Effector memory CD8-positive, alpha-beta T cell (primary cell): ENCODE measurements at places on chromosomes 11 and 22.

- DNase-seq = peak; percentile 33
- peaks cover 35% of the 10 kb centered on the region for H3K4me1 ChIP-seq
- H3K27me3 ChIP-seq = no peaks in the 10 kb centered on the region
Measured at GRCh38 chr11:128551611-128552335, 35.6 kb downstream of the ETS1 start.

GRCh38 chr11:85988780-85989179, 80.1 kb downstream of the PICALM start:
- H3K4me3 ChIP-seq = no peak overlapping the region
- no peak for DNase-seq
- peak overlapping the region; percentile 49 for H3K27ac ChIP-seq
- H3K4me1 ChIP-seq = peaks cover 43% of the 10 kb centered on the region

DNA sequence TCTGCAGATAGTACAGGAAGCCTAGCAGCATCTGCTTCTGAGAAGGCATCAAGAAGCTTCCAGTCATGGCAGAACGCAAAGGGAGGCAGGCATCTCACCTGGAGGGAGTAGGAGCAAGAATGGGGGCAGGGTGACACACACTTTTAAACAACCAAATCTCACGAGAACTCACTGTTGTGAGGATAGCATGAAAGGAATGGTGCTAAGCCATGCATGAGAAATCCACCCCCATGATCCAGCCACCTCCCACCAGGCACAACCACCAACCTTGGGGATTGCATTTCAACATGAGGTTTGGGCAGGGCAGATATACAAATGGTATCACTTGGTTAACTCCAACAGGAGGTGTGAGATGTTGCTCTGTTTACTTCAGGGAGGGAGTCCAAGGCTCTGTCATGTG, 612.0 kb upstream of the KIRREL3 start:
- no peak overlapping the region for H3K27ac ChIP-seq
- no peak overlapping the region for H3K4me3 ChIP-seq
- no peaks in the 10 kb centered on the region for H3K36me3 ChIP-seq
- no peak for DNase-seq
- H3K27me3 ChIP-seq = no peaks in the 10 kb centered on the region

GRCh38 chr11:1763336-1763795, 361 bp downstream of the CTSD start:
- peaks cover 23% of the 10 kb centered on the region for H3K4me1 ChIP-seq
- no peaks in the 10 kb centered on the region for H3K27me3 ChIP-seq
- no peak for DNase-seq
- peak overlapping the region; percentile 78 for H3K27ac ChIP-seq
- H3K36me3 ChIP-seq = peaks cover 19% of the 10 kb centered on the region

DNA sequence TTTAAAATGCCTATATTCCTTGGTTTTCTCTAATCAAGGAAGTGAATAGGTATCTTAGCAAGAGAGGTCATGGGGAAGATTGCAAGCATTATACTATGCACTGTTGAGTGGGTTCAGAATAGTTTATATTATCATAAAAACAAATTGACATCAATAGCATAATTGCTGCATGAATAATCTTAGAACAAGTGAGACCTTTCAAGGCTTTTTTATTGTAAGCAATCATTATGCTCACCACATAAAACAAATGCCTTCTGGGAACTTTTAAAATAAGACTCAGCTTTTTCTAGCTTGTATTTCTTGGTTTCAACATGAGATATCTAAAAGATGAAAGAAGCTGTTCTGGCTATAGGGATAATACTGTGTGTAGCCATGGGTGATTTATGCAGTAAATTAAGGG, 135.6 kb upstream of the ZC3H12C start:
- no peaks in the 10 kb centered on the region for H3K4me1 ChIP-seq
- DNase-seq = no peak
- peaks cover 16% of the 10 kb centered on the region for H3K27me3 ChIP-seq
- H3K36me3 ChIP-seq = no peaks in the 10 kb centered on the region
- no peak overlapping the region for H3K27ac ChIP-seq

DNA sequence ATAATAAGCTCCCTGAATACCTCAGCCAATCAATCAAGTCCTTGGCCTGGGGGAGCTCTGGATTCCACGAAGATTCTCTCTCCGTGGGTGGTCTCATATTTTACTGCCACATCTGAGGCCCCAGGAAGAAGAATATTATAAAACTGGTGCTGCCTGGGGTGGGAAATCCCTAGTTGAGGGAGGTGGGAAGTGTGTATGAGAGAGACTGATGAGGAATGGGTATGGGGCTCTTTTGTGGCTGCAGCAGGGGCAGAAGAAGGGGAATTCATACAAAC, 71.5 kb downstream of the SYN3 start:
- H3K36me3 ChIP-seq = peaks cover 3% of the 10 kb centered on the region
- H3K4me1 ChIP-seq = no peaks in the 10 kb centered on the region
- no peak for DNase-seq
- no peak overlapping the region for H3K27ac ChIP-seq
- H3K27me3 ChIP-seq = peaks cover 9% of the 10 kb centered on the region
- H3K4me3 ChIP-seq = no peak overlapping the region

DNA sequence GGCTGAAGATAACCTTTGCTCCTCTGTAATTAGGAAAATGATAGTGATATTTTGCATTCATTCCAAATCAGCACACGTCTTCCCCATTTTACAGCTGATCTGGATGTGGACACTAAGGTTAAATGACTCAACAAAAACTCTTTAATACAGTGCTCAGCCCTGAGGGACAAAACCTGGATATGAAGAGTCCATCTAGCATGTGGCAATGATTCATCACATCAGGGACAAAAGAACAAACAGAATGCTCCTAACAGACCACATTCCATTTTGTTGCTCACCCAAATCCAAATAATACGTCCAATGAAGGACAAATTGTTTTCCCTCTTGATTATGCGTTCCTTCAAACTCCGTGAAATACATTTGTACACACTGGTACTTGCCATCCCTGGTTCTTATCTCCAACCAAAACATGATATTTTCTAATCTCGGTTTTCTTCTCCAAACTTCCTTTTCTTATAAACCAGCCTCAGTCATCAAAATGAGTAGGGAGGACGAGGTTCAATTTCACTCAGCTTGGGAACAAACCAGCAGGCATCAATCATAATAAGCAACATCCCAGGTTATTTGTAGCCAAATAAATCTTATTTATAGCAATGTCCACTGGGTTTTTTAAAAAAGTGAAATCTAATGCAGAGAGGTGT, 53.7 kb upstream of the MTMR2 start:
- H3K4me3 ChIP-seq = no peak overlapping the region
- H3K4me1 ChIP-seq = no peaks in the 10 kb centered on the region
- DNase-seq = no peak
- no peak overlapping the region for H3K27ac ChIP-seq
- H3K36me3 ChIP-seq = peaks cover 15% of the 10 kb centered on the region
